ENCODE measurements at places on chromosomes 5 and 9. TPM values are rescaled to one million over a fixed set of nuclear protein-coding genes. Genes with fewer than 3 reads are reported as not detected.

The TGFBI gene
- total RNA-seq: 443 TPM

The PFN3 gene
- not detected for total RNA-seq

The IL3 gene
- total RNA-seq: not detected

The GPR21 gene
- not detected for total RNA-seq

The IFNA2 gene
- not detected for total RNA-seq

The NMUR2 gene
- not detected for total RNA-seq

The TAF11L5 gene
- total RNA-seq: not detected

The PCDHGB1 gene
- total RNA-seq: 1.7 TPM

The CXCL14 gene
- not detected for total RNA-seq

The SPRY4 gene
- total RNA-seq: 34.7 TPM

The NUTM2G gene
- not detected for total RNA-seq

The GOLGA1 gene
- total RNA-seq: 12.5 TPM

The FOXD4 gene
- total RNA-seq: 0.13 TPM

The GOLM1 gene
- total RNA-seq: 92.6 TPM

DNA sequence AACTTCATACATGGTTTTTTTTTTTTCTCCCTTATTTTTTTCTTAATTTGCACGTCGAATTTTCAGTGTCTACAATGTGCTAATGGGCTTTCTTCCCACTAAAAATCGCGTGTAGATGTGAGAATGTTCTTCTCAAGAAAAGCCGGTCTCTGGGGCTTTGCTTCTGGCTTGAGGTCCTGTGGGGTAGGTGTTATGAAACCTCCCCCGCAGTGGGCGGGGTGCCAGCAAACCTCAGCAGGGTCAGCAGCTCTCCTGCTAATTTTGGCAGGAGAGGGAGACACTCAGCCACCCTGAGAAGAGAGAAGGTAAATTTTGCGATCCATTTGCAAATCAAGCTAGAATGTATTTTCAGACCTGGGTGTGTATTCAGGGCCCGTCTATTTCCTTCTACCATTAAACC lies 59.9 kb downstream of the NPR3 start:
- no peak for DNase-seq

GRCh38 chr9:109168170-109168569 lies 1.1 kb upstream of the FRRS1L start:
- DNase-seq: no peak

GRCh38 chr5:39870137-39870536 lies 445.4 kb upstream of the DAB2 start:
- no peak for DNase-seq

DNA sequence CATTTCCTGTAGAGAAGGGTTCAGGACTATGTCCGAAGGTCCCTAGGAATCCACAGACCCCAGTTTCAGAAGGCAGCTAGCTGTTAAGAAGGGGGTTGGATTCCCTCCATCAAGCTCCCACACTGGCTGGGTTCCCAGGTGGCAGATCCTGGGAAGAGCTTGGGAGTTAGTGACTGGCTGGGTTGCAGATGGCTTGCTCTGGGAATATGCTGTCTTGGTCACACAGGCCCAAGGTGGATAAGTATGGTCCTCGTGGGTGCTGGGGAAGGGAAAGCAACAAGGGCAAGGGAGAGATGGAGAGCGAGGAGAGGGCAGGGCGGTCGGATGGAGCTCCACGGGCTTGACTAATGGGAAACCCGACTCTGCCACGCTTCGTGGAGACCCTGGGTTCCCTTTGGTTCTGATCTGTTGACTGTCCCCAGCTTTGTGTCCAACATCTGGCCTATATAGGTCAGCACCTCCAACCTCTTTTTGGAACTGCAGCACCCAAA lies 17.4 kb downstream of the SH3PXD2B start:
- no peak for DNase-seq

- DNase-seq: no peak
These were observed 39.6 kb upstream of the FGF1 start for GRCh38 chr5:142725231-142726187.

GRCh38 chr9:10331157-10331556 lies 281.6 kb downstream of the PTPRD start:
- no peak for DNase-seq

DNA sequence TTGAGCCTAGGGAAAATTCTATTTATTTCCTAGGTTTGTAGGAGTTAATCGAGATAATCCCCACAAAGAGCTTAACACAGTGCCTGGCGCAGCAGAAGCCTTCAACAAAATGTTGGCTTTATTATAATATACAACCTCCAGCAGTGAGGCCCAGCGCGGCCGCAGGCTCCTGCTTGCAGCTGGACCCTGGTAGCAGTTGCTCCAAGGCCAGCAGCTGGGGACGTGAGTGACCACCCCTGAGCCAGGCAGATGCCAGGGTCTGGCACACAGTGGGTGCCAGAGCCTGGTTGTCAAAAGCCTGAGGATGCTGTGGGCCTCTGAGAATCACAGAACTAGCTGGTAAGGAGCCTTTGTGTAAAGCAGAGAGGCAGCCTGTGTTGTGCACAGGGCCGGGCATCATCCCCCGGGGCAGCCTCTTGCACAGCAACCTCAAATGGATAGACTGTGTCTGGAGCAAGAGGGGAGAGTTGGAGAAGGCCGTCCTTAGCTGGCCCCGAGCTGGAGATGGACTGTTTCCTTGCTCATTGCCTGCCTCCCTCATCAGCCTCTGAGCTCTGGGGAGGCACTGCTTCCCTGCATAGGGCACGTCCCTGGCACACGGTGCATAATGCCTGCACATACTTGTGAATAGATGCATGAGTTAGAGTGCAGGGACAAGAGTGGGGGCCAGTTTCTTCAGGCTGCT lies 17.3 kb downstream of the CSF1R start:
- no peak for DNase-seq

- no peak for DNase-seq
These were observed 214.3 kb upstream of the GRIA1 start for GRCh38 chr5:153276151-153276550.

- DNase-seq: no peak
These were observed 592.1 kb downstream of the PRELID2 start for GRCh38 chr5:145243016-145243415.

GRCh38 chr5:103178167-103178566 lies 58.1 kb downstream of the PPIP5K2 start:
- DNase-seq: no peak

DNA sequence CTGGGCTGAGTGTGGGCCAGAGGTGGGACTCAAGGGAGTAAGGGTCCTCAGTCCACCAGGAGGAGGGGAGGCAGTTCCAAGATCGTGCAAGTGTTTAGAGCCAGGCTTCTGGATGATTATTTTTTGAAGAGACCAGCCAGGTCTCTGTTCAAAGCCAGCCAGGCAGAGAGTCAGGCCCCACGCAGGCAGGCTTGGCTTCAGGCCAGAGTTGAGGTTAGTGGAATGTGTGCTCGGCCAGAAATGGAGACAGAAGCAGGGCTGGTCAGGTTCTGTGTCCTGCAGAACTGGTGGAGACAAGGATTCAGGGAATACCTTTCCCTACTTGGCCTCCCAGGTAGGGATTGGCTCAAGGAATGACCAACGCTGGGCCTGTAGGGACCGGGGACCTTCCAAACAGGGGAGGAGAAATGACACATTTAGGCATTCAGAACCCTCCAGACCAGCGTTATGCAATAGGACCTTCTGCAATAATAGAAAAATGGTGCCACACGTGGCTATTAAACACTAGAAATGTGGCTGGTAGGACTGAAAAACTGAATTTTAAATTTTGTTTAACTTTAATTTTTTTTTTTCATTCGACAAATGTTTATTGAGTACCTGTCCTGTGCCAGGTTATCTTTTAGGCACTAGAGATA lies 106.2 kb downstream of the CMYA5 start:
- DNase-seq: peak; percentile 29

DNA sequence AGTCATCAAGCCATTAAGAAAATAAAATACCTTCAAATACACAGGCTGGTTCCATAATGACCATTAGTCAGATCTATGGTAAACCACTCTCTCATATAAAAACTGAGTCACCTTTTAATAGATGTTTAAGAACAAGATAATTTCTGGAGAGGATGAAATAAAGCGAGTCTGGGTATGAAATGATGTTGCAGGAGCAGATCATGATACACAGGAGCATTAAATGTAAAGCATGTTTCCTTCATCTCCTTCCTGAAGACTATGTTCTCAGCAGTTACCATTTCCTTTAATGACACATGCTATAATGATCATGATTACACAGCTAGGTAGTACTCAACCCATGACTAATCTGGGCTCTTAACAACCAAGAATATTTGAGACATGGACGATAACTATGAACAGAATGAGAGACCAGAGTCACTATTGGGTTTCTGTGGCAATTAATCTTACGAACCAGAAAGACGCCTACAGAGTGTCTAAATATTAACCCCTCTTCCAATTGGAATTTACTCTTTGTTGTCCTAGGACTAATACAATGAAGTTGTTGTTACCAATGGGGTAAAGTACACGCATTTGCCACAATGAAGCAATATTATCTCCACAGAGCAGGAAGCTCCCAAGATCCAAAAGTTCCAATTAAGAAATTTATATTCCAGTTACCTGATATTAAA lies 105.6 kb downstream of the NR6A1 start:
- peak; percentile 67 for DNase-seq

All from kidney epithelial cell (primary cell).